ENCODE measurements at places on chromosomes 2 and 18.

DNA sequence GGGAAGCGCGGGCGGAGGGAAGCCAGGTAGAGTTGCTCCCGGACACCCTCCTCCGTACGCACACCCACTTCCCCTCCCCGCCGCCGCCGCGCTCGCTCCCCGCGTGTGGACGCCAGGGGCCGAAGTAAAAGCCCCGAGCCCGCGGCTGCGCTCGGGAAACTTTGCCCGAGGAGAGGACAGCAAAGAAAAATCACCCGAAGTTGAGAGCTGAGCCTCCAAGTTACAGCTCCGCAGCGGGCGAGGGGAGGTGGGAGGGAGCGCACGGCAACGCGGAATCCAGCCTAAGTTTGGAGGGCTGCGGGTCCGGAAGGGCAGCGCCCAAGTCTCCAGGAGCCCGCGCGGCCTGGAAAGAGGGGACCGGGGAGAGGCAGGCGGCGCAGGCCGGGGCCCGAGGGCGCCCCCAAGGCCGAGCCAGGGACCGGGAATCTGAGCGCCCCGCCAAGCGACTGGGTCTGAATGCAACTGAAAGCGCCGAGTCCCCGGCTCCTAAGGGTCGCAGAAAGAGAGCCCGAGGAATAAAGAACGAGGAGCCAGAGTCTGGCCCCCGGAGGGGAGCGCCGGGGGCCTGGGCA, 706 bp upstream of the BCL11A start:
- DNase-seq, result no peak
- H3K27me3 ChIP-seq, result peaks cover 95% of the 10 kb centered on the region
- peaks cover 72% of the 10 kb centered on the region for H3K4me1 ChIP-seq
- no peaks in the 10 kb centered on the region for H3K36me3 ChIP-seq
- peak overlapping the region; percentile 56 for H3K4me3 ChIP-seq

DNA sequence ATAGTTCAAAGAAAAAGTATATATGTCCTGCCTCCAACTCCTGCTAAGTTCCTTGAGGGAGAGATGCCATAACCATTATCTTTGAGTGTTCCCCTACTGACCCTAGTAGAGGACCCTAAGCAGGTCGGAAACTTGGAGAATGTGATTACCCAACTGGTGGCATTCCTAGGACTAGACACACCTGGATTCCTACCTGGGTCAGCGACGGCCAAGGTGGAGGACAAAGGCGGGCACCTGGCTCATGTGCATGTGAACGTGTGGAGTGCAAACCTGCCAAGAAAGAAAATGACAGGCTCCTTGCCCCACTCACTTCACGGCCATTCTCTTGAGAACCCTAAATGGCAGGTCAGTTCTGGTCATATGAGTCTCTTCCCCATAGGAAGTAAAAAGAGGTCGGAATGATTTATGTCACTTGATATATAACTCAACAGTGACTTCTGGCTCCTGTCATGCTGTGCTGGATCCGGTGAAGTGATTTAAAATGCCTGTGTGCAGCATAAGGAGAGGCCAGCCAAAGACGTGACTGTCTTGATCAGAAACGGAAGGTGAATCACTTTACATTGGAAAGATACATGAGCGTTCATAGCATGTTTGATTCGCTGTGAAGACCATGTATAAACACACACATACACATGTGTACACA, 371.6 kb downstream of the EIPR1 start:
- no peaks in the 10 kb centered on the region for H3K4me1 ChIP-seq
- H3K27ac ChIP-seq, result no peak overlapping the region
- H3K36me3 ChIP-seq, result no peaks in the 10 kb centered on the region
- no peaks in the 10 kb centered on the region for H3K27me3 ChIP-seq

GRCh38 chr18:57251747-57252146, 100.6 kb upstream of the ST8SIA3 start:
- no peak for DNase-seq
- no peak overlapping the region for H3K27ac ChIP-seq
- no peaks in the 10 kb centered on the region for H3K27me3 ChIP-seq
- no peaks in the 10 kb centered on the region for H3K36me3 ChIP-seq
- H3K4me3 ChIP-seq, result no peak overlapping the region
- H3K4me1 ChIP-seq, result no peaks in the 10 kb centered on the region

DNA sequence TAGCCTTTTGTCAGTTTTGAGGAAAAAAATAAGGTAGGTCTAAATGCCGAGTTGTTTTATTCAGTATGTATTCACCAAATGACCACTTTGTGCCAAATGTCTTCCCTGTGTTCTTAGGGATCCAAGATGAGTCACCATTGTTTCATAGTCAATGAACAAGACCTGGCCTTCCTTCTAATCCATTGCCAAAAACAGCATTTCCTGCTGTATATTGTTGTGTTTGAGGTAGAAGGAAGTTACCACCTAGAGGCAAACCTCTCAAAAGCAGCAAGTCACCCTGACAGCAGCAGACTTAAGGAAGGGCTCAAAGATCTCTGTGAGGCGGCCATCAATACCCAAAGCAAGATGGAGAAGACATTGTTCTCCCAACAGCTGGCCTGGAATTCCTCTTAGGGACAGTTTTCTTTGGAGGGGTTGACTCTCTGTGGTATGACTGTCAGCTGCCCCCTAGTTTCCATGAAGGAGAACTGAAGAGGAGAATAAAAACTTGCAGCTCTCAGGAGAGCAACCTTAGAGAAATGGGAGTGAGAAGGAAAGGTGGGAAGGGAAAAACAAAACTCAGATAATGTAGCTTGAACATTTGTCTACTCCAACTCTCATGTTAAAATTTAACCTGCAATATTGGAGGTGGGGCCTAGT, 328.3 kb downstream of the LRATD1 start:
- no peak overlapping the region for H3K4me3 ChIP-seq
- H3K27me3 ChIP-seq, result no peaks in the 10 kb centered on the region
- H3K4me1 ChIP-seq, result no peaks in the 10 kb centered on the region
